ENCODE measurements at places on chromosomes 12 and 14.

DNA sequence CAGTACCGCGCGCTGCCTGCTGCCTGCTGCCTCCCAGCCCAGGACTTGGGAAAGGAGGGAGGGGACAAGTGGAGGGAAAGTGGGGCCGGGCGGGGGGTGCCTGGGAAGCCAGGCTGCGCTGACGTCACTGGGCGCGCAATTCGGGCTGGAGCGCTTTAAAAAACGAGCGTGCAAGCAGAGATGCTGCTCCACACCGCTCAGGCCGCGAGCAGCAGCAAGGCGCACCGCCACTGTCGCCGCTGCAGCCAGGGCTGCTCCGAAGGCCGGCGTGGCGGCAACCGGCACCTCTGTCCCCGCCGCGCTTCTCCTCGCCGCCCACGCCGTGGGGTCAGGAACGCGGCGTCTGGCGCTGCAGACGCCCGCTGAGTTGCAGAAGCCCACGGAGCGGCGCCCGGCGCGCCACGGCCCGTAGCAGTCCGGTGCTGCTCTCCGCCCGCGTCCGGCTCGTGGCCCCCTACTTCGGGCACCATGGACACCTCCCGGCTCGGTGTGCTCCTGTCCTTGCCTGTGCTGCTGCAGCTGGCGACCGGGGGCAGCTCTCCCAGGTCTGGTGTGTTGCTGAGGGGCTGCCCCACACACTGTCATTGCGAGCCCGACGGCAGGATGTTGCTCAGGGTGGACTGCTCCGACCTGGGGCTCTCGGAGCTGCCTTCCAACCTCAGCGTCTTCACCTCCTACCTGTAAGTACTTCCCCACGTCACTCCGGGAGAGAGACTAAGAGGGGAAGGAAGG, at the start of gene LGR5:
TSS of gene LGR5 (plus strand) at position 186 of the 732 bp plus-strand sequence. CDS start at position 469, 283 bp downstream.
- DNase-seq = no peak

DNA sequence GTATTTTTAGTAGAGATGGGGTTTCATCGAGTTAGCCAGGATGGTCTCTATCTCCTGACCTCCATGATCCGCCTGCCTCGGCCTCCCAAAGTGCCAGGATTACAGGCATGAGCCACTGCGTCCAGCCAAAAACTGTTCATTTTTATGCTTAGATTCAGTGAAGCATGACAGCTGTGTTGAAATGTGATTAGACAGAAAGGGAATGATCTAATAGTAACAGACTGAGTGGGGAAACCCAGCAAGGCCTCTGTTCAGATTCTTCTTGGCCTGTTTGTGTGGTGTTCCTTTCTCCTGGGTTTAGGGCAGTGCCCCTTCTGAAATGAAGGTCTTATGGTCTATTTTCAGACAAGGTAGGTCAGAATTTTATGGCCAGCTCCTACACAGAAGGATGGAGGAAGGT, 11.8 kb upstream of the ABCD4 start:
- DNase-seq = no peak

GRCh38 chr12:19409376-19409775, 29.9 kb upstream of the AEBP2 start:
- DNase-seq = no peak

GRCh38 chr12:75699251-75699650, 187.8 kb upstream of the KRR1 start:
- no peak for DNase-seq

All from stimulated activated CD4-positive, alpha-beta T cell treated with anti-CD3 and anti-CD28 coated beads, TNF-alpha, amount 100 ng/mL, for 4 hours (primary cell).